ENCODE measurements at places on chromosomes 7 and 10.

DNA sequence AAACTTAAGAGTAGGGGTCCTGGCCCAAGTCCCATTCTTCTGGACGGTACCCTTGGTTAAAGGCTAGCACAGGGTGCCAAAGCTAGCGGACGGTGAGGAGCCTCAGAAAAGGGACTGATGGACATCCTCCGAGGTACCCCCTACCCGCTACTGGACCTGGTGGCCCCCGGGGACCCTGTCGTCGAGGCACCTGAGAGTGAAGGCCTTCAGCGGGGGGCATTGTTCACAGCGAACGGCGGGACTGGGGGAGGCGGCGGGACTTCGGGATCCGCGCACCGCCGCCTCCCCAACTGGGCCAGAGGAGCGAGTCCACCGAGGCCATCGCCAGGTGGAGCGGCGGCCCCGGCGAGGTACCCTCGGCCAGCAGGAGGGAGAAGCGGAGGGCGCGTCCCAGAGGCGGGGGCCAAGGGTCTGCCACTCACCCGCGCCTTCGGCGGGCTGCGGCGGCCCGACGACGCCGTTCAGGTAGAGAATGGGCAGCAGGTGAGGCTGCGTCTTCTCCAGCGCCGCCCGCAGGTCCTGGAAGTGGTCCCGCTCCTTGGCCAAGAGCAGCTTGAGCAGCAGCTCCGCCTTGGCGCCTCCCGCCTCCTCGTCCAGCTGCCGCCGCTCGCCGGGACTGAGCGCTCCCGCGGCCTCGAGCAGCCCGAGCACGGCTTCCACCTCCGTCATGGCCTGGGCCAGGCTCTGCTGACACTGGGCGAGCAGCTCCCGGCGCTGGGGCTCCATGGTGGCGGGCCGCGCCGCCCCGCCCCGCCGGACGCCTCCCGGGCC, 575 bp downstream of the DLG5 start:
- DNase-seq: peak; percentile 49

- DNase-seq: no peak
These were observed 127.2 kb downstream of the LRRC4 start for GRCh38 chr7:127903892-127904669.

DNA sequence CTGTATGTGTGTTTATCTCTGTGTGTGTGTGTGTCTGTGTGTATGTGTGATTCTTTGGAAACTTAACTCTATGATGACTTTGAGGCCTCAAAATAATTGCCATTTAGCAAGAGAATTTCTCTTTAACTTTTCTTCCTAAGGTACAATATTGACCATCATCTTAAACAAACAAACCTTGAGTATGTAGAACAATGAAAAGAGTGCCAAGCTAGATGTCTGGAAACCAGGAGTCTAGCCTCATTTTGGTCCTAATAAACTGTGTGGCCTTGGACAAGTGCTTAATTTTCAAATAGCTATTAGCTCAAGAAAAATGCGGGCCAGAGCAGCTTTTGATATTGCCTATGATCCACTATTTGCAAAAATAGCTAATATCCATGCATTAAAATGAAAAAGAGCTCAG, 119.3 kb downstream of the RNLS start:
- DNase-seq: no peak

GRCh38 chr10:79304479-79305087, 42.7 kb upstream of the PPIF start:
- no peak for DNase-seq

DNA sequence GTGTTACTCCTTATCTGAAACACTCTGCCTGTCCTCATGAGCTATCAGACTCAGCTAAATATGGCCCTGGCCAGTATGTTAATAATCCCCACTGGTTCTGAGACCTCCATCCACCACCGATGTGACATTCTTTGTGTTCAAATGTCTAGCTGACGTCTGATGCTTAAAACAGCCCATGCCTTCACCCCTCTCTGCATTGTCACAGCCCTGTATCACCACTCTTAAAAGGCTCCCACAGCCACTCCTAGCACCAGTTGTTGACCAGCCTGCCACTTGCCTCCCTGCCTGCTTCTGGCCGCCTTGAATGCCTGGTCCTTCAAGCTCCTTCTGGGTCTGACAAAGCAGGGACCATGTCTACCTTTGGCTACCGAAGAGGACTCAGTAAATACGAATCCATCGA, at the start of gene LMOD2:
LMOD2 (plus strand) TSS at position 253 of the 400 bp plus-strand sequence; CDS start at position 351, 98 bp downstream.
- no peak for DNase-seq

DNA sequence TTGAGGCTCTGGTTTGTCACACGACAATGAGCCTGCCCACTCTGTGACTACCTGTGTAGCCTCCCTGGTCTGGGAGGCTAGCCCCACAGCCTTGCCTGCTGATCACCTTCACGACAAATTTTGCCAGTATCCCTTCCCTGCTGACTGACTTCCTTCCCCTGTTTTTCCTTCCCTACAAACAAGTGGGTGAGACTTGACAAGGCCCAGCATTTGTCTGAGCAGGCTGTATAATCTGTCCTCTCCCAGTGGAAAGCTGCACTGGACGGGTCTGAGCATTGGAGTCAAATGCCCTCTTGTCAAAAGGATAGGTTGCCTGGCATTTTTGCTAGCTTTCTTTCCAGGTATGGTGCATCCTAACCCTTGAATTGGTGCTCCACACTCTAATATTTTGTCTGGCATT, 1088.4 kb downstream of the KCNMA1 start:
- no peak for DNase-seq

DNA sequence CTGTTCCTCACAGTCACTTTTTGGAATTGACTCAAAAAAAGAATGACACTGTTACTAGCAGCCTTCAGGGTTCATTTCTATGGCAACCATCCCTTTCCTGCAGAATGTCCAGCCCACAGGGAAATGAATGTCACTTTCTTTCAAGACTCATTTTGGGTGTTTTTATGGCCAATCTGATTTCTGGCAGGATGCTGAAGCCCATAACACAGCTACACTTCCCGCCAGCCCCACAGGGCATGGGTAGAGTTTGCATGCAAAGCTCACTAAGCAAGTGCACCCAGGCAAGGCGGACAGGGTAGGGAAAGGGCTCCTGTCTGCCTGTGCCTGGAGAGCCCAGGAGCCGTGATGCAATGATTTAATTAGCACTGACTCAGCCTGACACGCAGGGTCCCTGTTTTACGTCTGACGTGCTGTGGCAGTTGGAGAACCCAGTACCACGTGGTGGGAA, 26.1 kb upstream of the GPAM start:
- DNase-seq: no peak

DNA sequence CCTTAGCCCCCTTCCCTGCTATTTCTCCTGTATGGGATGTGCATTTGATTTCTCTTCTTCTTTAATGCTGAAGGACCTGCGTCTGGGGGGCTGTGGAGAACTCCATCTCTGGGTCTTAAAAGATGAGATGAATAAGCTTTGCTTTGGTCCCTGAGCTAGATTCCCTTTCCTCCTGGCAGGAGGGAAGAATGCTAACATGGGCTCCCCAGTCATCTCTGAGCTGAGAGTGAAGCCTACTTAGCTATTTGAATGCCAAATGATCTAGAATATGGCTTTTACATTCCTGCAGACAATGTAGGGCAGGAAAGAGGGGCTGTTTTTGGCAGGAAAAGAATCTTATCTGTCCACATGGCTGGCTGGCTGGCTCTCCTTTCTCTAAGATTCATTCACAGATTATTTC, 62.6 kb upstream of the EFCAB10 start:
- no peak for DNase-seq

DNA sequence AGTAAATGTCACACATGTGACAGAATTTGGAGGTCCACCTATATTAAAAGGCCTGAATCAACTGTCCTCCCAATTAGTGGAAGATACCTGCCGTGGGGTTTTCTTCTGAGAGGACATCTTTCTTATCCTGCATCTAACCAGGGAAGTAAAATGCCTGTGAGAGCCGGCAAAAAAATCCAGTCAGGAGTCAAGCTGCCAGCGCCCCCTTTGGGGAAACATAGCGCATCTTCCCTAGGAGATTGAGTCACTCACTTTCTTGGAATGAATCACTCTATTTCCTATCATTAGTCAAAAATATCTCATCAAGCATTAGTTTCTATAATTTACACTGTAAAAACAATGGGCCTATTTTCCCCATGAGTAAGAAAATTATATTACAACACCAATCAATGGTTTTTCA, 66.4 kb upstream of the ANK3 start:
- no peak for DNase-seq

DNA sequence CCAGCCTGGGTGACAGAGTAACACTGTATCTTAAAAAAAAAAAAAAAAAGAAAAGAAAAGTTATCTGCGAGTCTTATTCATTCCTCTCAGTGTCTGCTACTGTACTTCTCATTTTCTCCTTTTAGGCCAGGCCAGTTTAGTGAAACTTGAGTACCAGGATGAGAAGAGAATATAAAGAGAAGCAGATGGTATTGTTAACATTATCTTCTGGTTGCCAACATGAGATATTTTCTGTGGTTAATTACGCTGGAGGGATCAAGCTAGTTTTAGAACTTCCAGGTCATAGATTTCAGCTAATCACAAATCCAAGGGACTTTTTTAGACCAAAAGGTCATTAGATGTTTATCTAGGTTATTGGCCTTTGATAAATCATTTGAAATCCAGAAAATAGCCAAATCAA, 252.6 kb upstream of the SMIM30 start:
- DNase-seq: no peak

DNA sequence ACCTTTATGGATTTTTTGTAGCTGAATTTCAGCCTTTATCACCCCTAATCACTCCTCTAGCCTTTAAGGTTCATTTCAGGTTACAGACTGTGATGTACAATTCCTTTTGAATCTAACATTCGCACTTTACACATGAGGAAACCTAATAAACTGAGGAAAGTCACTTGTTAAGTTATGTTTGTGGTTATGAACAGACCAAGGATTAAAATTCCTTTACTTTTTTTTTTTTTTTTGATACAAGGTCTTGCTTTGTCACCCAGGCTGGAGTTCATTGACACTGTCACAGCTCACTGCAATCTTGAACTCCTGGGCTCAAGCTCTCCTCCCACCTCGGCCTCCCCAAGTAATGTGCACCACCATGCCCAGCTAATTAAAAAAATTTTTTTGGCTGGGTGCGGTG, 3.6 kb downstream of the MCU start:
- no peak for DNase-seq

DNA sequence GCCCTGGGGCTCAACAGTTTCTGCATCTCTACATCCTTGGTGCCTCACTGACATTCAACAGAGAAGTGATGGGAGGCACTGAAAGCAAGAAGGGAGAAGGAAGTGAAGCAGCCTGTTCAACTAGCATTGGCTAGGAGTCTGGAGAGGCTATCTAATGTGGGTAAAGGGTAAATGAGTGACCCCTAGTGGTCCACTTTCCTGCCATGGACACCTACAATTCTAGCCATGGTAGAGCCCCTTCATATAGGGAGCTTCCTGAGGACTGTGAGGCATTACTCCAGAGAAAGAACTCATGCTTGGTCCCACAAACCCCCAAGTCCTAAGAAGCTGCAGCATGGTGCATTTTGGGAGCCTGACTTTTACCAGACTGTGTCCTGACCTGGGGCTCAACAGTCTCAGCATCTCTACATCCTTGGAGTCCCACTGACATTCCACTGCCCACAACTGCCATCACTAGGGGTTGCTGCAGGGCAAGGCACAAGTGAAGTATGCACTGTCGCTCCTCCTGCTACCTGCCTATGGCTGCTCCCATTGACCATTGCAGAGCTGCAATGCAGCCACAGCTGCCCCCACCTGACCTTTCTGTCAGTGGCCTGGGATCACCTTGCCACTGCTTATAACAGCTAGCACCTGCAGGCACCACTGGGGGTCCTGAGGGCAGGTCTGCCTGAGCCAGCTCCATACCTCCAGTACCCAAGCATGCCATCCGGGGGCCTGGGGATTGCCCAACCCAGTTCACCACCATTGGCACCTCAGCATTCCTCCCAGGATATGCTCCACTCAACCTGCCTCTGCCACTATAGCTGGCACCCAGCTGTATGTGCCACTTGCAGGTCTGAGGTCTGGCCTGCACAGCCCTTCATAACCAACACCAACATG, 44.1 kb upstream of the CDK6 start:
- DNase-seq: no peak

DNA sequence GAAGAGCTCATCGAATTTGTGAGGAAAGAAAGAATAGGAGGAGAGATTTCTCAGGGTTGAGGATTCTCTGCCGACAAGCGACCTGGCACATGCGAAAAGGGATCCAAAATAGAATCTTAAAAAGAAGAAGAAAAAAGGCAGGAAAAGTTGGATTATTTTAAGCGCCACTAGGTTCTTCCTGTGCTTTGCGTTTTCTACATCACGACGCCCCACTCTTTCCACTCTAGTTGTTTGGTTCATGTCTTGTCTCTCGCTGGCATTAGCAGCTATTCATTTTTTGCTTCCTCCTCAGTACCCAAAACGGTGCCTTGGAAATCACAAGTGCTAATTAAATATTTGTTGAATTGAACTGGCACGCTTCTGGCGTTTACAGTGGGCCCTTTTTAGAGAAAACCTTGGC, 674 bp upstream of the FRA10AC1 start:
- no peak for DNase-seq

- DNase-seq: no peak
These were observed 20.3 kb upstream of the ETV1 start for GRCh38 chr7:14009453-14010418.

DNA sequence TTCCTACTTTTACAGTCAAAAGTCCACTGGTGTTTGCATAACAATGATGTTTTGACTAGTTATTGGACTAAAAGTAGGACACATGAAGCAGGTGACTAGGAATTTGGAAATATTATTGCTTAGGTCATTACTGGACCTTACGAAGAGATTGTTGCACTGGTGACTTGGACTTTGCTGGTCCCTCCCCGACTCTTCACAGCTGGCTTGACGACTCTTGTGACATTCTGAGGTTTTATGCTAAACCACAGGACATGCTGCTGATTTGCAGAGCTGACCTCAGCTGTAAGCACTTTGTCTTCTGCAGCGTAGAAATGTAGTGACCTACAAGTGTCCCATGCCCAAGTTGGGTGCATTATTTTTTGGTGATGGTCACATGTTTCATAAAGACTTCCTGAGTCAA, 21.9 kb downstream of the PCBD1 start:
- DNase-seq: no peak

GRCh38 chr7:17501441-17502212, 203.2 kb downstream of the AHR start:
- no peak for DNase-seq

- DNase-seq: no peak
These were observed 213.5 kb downstream of the FANK1 start for GRCh38 chr10:126109893-126110292.

- no peak for DNase-seq
These were observed 214.0 kb upstream of the DKK1 start for GRCh38 chr10:52100011-52100547.

DNA sequence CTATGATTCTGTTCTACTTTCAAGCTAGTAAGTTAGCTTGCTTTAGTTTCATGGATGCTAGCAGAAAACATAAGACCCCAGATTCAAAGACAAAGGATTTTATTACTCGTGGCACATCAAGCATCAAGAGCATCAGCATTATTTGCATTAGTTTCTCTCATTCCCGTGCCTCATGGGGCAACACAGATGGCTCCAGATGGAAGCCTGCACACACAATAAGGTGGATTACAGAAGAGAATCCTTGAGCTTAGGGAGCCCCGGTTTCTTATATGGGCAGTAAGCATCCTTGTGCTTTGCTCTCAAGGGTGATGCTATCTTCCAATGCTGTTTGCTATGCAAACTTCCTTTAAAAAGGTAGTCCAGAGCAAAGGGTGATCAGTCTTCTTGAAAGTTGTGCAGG, 10.7 kb upstream of the CAPZA2 start:
- no peak for DNase-seq

GRCh38 chr10:72765051-72765745, 73.3 kb downstream of the MCU start:
- DNase-seq: no peak

GRCh38 chr7:87517136-87517815, 41.8 kb upstream of the ABCB4 start:
- DNase-seq: no peak

GRCh38 chr7:92809760-92810573, 26.4 kb downstream of the CDK6 start:
- no peak for DNase-seq

GRCh38 chr10:5574642-5575131, 49.9 kb downstream of the CALML3 start:
- no peak for DNase-seq

Data from hypothalamus (tissue), 51 donors.